Activated effector memory CD4-positive, alpha-beta T cell treated with Interleukin-2 at 50 U/mL for 16 hours (primary cell): ENCODE measurements at places on chromosomes 2 and 18.

DNA sequence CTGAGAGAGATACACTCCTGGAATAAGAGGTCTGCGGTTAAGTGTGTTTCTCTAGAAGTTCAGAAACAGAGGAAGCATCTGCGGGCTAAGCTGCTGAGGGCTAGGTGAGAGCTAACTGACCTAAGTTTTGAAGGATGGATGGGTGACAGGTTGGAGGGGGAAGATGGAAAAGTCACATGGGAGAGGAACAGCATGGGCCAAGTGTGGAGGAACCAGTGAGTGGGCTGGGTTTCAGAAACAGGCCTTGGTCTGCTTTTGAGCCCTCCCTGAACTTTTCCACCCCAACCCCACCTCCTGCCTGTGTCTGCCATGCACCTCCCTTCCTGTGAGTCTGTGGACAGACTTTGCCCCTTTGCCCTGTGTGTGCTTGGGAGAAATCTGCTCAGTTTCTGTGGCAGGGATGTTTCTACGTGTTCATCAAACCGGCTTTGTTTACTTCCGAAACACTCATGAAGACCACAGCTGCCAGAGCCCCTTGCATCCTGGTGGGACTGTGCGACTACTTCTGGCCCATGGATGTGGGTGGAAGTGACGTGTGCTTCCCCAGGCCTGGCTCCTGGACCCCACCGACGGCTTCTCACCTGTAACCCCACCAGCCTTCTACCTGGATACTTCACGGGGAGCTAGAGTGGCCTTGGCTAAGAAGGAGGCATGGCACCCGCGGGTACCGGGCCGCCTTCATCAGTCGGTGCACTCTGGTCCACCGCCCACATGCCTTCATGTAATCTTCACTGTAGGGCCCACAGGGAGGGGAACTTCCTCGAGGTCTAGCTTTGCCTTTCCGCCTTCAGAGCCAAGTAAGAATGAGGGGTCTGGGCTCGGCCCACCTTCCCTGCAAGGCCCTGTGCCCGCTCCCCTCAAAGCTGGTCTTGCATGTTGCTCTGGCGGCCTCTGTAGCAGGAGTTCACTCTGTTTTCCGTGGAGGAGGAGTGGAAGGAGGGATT is 1.4 kb upstream of the HPCAL1 start:
- DNase-seq: no peak

- DNase-seq: no peak
Observed at GRCh38 chr18:52287151-52287550, 52.8 kb upstream of the DCC start.

- DNase-seq: no peak
Observed at GRCh38 chr2:55099878-55100820, 49.9 kb upstream of the RTN4 start.

GRCh38 chr18:51236225-51236624 is 38.7 kb upstream of the MEX3C start:
- DNase-seq: no peak

GRCh38 chr2:111030260-111030891 is 90.3 kb upstream of the BCL2L11 start:
- DNase-seq: no peak

- DNase-seq: no peak
Observed at GRCh38 chr2:1130922-1131321, 180.3 kb downstream of the SNTG2 start.

GRCh38 chr2:42050703-42051542 is 3.1 kb downstream of the PKDCC start:
- no peak for DNase-seq
